CD4-positive, CD25-positive, alpha-beta regulatory T cell (primary cell): ENCODE measurements at places on chromosomes 4 and X. TPM values are rescaled to one million over a fixed set of nuclear protein-coding genes. Genes with fewer than 3 reads are reported as not detected.

DNA sequence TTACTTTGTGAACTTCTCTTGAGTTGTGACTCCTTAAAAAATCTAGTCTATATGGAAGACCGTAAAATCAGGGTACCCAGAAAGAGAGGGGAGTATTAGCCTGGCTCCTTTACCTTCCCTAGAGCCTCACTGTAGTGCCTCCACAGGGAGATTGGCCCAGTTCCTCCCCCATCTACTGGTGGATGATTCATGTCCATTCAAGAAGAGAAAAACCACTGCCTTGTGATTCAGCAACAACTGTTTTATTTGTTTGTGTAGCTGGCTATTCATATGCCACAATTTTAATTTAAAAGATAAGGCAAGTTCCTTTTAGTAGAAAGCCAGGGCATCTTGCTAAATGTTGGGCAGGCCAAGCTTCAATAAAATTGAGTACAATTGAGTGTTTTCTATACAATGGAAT lies 221.8 kb upstream of the KCNIP4 start:
- DNase-seq, result no peak

- DNase-seq, result no peak
Observed at GRCh38 chrX:123348468-123348867, 164.4 kb downstream of the GRIA3 start.

DNA sequence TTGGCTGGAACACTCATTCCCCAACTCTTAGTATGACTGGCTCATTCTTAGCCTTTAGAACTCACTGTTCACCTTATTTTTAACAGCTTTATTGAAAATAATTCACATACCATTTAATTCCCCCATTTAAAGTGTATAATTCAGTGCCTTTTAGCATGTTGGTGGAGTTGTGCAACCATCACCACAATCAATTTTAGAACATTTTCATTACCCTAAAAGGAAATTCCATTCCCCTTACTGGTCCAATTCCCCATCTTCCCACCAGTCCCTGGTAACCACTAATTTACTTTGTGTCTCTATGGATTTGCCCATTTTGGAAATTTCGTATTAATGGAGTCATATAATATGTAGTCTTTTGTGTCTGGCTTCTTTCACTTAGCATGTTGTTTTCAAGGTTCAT lies 19.7 kb downstream of the NHSL2 start:
- no peak for DNase-seq

DNA sequence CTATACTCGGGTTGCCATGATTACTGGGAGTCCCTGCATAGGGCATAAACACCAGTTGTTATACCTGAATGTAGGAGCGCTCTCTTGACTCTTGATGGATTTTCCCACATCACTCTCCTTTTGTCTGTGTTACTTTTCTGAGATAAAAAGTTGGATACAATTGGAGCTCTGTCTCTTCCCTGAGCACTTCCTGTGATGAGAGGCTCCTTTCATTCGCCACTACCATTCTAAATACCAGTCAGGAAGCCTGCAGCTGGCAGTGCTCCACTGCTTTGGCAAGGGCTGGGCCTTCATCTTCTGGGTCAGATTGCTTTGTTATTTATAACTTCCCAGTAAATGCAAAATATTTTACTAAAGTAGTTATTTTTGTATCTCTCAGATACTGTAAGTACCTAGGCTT lies 13.9 kb downstream of the TCEANC start:
- no peak for DNase-seq

The TLL1 gene
- total RNA-seq, result not detected
